NCI-H526 (cell line): ENCODE measurements at places on chromosomes 13 and 19.

DNA sequence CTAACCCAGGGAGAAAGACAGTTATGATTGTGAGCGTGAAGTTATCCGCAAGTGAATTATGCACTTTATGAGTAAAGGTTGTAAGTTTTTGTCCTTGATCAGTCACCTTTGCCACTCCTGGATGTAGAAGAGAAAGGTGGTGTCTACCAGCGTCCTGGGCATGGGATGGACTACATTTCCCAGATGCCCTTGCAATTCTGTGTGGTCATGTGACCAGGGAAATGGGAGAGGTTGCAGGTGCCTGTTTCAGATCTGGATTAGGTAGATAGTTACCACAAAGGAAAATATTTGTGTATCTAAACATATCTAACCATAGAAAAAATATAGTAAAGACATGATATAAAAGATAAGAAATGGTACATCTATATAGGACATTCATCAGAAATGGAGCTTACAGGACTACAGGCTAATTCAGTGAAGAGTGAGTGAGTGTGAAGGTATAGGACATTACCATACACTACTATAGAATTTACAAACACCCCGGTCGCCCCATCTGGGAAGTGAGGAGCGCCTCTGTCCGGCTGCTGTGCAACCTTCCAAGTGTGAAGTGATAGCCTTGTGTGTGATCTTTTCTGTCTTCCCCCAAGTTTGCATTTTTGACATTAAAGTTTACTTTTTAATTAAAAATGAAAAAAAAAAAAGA lies 51.6 kb upstream of the CACNA1A start:
- peak; percentile 20 for DNase-seq

DNA sequence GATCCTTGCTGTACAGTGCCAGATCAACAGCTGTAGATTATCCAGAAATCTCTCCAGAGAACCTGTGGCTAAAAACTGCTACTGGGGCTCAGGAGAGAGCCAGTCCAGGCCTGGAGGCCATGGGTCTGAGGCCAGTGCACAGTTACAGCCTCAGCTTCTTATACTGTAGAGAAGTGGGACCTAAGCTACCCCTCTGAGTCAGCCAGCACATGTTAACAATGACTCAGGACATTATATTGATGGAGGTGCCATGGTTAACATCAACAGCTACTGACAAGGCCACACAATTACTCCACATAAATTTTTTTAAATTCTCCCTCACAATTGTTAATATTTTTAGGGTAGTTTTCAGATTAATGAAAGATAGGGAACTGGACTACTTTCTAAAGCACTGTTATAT lies 138.5 kb downstream of the RBM26 start:
- DNase-seq = no peak

GRCh38 chr13:90552702-90553101 lies 794.8 kb upstream of the MIR17HG start:
- DNase-seq = no peak

GRCh38 chr13:75771818-75772217 lies 135.7 kb downstream of the LMO7 start:
- no peak for DNase-seq

- DNase-seq = peak; percentile 78
Observed at GRCh38 chr19:18543814-18544475, 572 bp upstream of the FKBP8 start.

GRCh38 chr19:48770266-48770665 lies 14.9 kb downstream of the FGF21 start:
- no peak for DNase-seq

GRCh38 chr19:6068711-6069110 lies 41.6 kb downstream of the RFX2 start:
- DNase-seq = no peak

GRCh38 chr13:19927117-19927748 lies 31.3 kb upstream of the ZMYM2 start:
- DNase-seq = peak; percentile 64

DNA sequence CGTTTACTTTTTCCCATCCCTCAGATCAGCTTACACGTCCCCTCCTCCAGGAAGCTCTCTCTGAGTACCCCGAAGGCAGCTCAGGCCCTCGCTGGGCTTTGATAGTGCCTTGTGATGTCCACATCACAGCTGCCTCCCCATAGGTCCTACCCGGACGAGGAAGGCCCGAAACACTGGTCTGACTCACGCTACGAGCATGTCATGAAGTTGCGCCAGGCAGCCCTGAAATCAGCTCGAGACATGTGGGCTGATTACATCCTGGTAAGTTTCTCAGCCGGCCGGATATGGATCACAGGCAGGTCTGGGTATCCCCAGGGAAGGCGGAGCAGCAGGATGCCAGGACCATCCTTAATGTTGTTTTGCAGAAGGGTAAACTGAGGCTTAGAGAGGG lies 4.8 kb downstream of the COLGALT1 start:
- DNase-seq = no peak

- DNase-seq = no peak
Observed at GRCh38 chr19:30781519-30781918, 409.3 kb downstream of the ZNF536 start.

GRCh38 chr19:38644719-38645118 lies 2.7 kb upstream of the ACTN4 start:
- no peak for DNase-seq

DNA sequence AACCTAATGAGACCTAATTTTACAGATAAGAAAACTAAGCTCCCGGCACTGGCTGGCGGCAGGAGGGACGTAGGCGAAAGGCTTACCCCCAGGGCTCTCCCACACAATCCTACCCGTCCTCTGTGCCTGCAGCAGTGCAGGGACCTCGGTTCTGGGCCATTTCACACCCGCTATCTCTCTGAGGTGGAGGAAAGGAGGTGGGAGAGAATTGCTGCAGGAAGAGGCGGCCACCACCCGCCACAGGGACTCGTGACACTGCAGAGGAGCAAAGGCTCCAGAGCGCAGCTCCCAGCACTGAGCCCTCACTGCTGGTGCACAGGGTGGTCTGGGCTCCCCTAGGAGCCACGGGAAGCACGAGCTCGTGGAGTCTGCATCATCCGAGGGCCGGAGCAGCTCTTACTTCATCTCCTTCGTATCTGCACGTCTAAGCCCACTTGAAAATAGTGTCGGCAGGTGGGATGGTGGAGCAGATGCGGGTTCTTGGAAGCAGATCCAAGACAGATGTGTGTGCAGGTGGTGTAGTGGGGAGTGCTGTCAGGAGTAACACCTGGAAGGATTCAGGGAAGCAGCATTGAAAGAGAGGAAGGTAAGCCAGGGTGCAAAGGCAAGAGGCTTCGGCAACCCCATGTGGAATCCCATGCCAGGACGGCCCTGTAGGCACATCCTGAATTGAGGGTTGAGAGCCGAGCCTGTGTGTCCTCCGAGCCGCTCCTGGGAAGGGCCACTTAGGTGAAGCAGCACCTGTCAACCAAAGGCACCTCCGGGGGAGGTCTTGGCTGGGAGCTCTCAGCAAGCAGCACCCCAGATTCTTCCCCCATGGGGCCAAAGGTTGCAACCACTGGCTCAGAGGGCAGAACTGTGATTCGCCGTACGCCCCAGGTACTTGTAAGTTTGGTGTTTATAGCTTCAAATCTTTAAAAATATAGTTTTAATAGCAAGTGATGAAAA lies 115.8 kb upstream of the SPACA7 start:
- no peak for DNase-seq

DNA sequence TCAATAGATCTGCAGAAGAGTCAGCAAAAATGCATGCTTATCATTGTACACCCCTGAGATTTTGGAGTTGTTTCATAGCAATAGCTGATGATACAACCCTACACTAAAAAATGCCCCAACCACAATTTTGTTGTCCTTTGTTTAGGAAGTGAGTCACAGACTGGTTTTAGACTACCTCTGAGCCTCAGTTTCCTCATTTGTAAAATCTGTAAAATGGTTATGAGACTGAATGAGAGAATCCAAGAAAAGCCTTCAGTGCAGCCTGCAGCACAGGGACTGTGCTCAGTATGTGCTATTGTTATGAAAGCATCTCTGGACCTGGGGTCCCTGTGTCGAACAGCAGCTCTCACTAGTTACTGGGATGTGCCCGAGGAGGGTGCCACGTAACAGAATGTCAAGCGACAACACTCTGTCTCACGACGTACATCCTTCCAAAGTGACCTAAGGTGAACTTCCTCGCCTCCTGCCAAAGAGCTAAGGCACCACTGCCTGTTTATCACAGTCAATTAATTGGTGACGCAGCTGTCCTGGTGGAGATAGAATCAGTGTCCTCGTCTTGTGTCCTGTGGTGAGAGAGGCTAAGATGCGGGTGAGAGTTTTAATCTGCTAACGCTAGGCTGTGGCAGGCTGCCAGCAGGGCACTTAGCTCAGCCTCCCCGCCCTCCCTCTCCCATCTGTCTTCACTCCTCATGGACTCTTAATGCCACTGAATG lies 18.1 kb downstream of the DHRS12 start:
- peak; percentile 48 for DNase-seq

- no peak for DNase-seq
Observed at GRCh38 chr19:1486720-1487575, 3.2 kb downstream of the PCSK4 start.

DNA sequence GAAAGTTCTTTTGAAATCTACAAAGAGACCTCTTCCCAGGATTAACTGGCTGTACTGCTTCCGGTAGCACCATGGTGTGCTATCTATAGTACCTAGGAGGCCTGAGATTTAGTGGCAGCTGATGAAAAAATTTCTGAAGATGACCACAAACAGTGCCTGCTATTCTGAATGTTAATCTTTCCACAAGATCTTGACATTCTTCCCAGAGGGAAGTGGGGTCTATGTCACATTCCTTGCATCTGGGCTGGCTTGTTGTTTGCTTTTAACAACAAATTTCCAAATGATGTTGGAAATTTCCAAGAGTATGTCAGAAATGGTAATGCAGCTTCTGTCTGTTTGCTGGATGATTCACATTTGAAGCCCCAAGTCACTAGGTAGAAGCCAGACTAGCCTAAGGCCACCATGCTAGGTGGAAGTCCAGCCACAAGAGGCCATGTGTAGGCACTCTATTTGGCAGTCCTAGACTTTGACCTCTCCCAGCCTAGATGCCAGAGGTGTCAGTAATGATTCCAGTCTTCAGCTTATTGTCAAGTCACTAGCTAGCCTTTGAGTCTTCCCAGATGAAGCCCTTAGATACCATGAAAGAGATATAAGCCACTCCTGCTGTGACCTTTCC lies 22.1 kb downstream of the SPART start:
- DNase-seq = no peak

- DNase-seq = no peak
Observed at GRCh38 chr19:32558607-32559228, 22.3 kb upstream of the PDCD5 start.

- DNase-seq = no peak
Observed at GRCh38 chr13:106230450-106230849, 305.0 kb downstream of the EFNB2 start.

DNA sequence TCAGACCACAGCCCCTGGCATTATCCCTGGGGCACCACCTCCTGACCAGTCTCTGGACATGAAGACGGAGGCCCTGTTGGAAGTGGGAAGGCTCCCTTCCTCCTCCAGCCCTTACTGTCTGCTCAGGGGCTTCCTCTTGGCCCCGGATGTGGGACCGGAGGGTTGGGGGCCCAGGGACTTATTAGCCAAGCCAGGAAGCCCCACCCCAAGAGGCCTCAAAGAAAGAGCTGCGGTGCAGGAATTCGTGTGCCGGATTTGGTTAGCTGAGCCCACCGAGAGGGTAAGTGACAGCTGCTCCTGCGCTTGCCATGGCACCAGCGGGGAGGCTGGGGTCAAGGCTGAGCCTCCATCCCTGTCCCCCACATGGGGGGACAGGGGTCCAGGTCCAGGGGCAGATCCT lies at the start of gene RETN:
Gene RETN (plus strand): TSS at position 208 of the 400 bp plus-strand sequence. CDS start 278 bp downstream, outside the sequence.
- DNase-seq = no peak

DNA sequence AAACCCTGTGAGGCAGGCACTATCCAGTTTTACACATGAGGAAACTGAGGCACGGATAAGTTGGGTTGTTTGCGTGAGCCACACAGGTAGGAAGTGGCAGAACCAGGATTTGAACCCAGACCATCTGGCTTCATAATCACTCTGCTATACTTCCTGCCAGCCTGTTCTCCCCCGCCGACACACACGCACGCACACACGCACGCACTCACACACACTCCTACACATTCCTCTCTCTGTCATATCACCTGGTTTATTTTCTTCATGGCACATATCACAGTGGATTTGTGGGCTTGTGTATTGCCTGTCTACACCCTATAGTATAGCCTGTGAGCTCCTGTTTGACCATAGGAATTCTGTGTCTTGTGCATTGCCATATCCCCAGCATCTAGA lies 140.0 kb downstream of the SIPA1L3 start:
- no peak for DNase-seq

- no peak for DNase-seq
Observed at GRCh38 chr13:28326056-28326455, 168.9 kb downstream of the FLT1 start.

DNA sequence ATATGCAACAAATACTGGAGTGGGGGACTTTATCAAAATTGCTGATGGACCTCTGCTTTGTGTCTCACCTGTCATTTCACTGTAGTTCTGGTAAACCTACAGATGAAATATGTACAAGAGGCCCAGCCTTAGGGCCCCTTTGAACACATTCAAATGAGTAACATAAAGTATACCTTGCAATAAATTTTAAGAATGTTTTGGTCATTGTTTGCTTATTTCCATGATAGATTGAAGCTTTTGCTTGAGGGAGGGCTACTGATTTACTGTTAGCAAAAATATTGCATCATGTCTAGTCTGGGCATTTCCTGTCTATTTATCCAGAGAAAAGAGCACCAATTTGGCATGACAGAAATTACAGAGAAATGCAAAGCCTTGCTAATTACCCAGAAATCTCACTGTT lies 705.5 kb upstream of the PCDH9 start:
- DNase-seq = no peak

DNA sequence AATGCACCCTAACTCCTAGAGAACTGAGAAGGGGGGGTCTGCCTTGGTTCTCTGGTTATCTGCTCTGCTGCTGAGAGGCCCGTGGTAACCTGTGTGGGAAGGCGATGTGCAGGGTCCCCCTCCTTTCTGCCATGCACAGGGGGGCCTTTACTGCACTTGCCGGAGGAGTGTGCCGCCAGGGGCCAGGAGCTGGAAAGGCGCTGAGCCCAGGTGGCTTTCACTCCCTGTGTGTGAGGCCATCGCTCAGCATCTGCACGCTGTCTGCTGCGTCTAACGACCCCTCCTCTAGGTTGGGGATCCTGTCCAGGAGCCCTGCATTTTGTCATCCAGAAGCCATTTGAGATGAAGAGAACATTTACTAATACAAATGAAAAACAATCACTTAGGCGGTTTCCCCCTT lies 37.0 kb upstream of the TEX29 start:
- DNase-seq = no peak

- no peak for DNase-seq
Observed at GRCh38 chr13:95226476-95226875, 74.8 kb downstream of the ABCC4 start.

GRCh38 chr13:58843567-58843966 lies 1212.0 kb downstream of the PCDH17 start:
- DNase-seq = peak; percentile 10

- no peak for DNase-seq
Observed at GRCh38 chr19:33267706-33268105, 34.6 kb downstream of the CEBPA start.
